Cardiac muscle cell (in vitro differentiated cells and primary cell): ENCODE measurements at places on chromosomes 4 and X.

DNA sequence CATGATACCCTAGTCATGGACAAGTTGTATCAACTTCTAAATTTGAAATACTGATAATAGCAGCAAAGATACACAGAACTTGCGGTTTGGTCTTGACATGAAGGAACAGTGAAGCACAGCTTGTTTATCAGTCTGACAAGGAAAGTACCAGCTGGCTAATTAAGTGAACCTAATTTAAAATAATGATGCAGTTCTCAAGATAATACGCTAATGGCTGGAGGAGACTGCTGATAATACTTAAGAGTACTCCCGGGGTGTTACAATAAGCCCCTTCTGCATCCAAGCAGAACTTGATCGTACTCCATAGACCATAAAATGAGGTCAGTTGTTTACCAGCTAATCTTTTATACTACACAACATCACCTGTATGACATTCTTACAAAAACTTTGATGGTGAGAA lies 697.5 kb downstream of the FSTL5 start:
- DNase-seq: no peak

GRCh38 chr4:137310593-137311490 lies 221.5 kb downstream of the PCDH18 start:
- DNase-seq: no peak

- DNase-seq: no peak
These were observed 38.5 kb upstream of the PDLIM5 start for GRCh38 chr4:94413085-94413840.

DNA sequence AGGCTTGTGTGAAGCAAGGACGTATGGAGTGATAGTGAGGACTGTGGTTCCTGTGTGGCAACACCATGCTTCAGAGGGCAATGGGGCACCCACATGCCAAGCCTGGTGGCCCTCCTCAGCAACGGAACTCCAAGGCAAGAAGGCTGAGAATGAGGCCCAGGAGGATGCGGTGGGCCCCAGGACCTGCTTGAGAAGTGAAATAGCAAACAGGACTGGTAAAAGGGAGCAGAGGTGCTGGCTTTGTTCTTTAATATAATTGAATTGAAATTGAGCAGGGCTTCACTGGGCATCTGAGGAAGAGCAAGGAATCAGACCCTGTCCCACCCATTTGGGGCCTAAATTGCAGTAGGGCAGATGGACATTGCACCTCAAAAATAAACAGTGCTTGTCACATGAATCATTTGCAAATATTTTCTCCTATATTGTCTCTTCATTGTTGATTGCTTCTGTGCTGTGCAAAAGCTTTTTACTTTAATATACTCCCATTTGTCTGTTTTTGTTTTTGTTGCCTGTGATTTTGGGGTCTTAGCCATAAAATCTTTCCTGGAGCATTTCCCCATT lies 2.3 kb downstream of the TMEM187 start:
- DNase-seq: no peak

GRCh38 chrX:65575022-65575421 lies 40.4 kb upstream of the LAS1L start:
- no peak for DNase-seq

DNA sequence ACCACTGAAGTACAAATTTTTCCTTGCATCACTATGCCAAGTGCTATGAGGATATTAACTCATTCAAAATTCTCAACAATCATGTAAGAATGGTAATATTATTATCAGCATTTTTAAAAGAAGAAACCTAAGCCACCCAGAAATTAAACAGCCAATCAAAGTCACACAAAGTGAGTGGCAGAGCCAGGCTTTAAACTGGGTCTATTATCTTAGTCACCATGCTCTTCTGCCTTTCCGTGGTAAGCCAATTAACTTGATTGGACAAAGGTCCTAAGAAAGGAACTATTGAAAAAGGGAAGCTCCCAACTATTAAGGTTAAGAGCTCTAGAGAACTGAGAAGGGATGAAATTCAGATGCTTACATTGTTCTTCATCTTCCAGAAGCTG lies 111.5 kb downstream of the ASB9 start:
- DNase-seq: no peak

- DNase-seq: peak; percentile 46
These were observed 377 bp downstream of the CHRNA9 start for GRCh38 chr4:40335525-40335894.

DNA sequence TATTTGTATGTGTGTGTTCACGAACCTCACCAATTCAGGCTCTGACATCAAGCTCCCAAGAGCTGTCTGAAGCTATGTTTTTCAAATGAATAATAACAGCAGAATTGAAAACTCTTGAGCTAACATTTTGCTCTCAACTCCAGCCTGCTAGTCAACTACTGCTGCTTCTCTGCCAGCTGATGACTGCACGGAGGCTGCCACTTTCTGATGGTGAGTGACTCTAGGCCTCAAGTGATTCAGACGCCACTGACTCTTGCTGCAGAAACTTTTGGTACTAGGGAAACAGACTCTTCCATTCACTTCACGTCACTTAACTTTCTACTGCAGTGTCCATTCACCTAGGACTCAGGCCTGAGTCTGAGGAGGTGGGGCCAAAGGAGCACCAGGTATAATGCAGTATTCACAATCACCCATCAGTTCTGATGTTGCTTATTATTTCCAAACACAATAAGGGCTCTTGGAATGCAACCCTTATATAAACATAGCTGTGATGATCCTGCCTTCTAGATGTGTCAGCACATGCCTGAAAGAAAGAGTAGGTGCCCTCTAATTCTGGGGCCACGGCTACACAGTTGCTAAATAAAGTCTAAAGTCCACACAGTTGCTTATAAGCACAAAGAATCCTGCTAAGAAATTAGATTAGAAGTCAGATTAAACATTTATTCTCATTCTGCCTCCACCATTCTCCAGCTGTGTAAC lies 16.0 kb downstream of the PRDM8 start:
- no peak for DNase-seq
